ENCODE measurements at places on chromosomes 13 and 19.

DNA sequence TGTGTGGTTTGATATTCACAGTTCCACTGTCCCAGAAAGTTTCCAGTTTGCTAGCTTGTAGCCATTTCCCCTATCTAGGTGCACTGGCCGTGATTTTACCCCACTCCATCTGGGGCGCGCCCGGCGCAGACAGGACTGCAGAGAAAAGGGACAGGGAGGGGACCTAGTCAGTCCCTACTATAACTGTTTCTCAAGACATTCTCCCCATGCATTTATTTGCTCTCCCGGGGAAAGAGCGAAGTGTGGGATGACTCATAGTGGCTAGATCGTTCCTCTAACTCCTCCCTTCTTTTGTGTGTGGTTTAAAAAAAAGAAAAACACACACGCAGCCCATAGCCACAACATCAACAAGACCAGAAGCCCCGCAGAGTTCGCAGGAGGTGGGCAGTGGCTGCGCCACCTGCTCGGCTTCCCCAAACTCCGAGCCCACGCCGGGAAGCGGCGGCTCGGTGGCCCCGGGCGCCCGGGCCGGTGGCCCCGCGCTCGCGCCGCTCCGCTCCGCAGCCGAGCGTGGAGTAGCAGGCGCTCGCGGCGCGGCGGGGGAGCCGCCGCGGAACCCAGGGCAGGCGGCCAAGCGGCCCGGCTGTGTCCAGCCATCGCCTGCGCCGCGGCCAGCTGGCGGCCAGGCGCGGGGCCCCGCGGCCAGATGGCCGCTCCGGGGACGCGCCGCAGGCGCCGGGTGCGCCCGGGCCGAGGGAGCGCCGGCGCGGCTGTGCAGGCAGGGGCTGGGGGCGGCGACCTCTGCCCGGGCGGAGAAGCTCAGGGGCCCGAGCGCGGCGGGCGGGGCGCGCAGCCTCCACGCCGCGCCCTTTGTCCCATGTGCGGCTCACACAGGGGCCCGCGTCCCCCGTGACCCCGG, 653 bp downstream of the TMTC4 start:
- peak; percentile 21 for DNase-seq

- DNase-seq, result no peak
These were observed 313.7 kb downstream of the HS6ST3 start for GRCh38 chr13:96403651-96404050.

GRCh38 chr13:39201180-39201579, 162.9 kb downstream of the NHLRC3 start:
- no peak for DNase-seq

DNA sequence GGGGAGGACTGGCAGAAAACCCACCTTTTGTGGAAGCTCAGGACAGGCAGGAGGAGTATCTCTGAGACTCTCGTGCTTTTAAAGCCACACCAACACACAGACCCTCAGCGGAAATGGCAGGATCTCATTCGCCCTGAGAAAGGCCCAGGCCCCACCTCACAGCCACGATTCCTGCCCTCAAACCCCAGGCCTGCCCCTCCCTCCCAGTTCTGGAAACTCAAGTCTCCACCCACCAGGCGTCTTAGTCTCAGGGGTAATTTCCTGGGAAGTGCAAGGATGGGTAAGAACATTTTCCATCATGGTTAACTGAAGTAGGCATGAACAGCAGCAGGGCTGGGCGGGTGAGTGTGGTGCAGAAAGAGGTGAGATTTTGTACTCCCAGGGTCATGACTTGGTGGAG, 8.0 kb upstream of the PDE4C start:
- DNase-seq, result no peak

- no peak for DNase-seq
These were observed 661.3 kb upstream of the KLF12 start for GRCh38 chr13:74795526-74795925.

DNA sequence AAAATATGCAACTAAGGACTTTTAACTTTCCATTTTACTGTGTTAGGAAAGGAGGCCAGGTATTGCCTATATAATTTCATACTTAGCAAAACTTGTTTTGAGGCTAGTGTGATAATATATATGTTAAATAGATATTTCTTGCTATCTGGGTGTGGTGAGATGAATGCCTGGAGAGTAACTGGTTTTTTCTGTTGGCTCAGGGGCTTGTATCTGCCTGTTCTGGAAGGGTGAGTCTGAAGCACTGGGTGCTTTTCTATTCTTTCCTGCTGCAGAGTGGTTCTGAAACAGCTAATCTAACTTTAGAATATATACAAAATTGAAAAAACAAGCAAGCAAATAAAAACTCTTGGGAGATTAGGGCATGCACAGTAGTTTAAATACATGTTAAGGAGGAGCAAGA, 64.6 kb upstream of the MYCBP2 start:
- DNase-seq, result no peak

GRCh38 chr19:33887891-33888290, 91.2 kb downstream of the KCTD15 start:
- DNase-seq, result no peak

DNA sequence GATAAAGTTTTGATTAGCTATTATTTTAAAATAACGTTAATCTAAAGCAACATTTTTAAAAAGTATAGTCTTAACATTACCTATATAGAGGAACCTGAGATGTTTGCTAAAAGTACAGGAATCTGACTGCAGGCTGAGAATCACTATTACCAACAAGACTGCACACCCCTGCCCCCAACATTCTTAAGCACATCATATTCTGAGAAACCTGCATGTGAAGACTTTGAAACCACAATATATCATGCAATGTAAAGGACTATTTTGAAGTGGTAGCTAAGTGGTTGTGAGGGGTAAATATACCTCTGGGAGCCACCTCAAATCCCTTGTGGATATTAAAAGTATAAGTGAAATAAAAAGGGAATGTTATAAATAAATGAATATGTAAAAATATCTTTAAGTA, 119.0 kb upstream of the KLF12 start:
- no peak for DNase-seq

DNA sequence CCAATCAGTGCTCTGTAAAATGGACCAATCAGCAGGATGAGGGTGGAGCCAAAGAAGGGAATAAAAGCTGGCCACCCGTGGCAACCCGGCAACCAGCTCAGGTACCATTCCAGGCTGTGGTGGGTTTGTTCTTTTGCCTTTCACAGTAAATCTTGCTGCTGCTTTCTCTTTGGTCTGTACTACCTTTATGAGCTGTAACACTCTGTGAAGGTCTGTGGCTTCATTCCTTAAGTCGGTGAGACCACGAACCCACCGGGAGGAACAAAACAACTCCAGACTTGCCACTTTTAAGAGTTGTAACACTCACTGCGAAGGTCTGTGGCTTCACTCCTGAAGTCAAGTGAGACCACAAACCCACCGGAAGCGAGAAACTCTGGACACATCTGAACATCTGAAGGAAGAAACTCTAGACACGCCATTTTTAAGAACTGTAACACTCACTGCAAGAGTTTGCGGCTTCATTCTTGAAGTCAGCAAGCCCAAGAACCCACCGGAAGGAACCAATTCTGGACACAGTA, 16.5 kb upstream of the SPACA6 start:
- DNase-seq, result no peak

GRCh38 chr13:29435125-29435911, 160.2 kb downstream of the SLC7A1 start:
- DNase-seq, result no peak

GRCh38 chr19:49148784-49149651, 6.2 kb downstream of the HRC start:
- DNase-seq, result peak; percentile 98

DNA sequence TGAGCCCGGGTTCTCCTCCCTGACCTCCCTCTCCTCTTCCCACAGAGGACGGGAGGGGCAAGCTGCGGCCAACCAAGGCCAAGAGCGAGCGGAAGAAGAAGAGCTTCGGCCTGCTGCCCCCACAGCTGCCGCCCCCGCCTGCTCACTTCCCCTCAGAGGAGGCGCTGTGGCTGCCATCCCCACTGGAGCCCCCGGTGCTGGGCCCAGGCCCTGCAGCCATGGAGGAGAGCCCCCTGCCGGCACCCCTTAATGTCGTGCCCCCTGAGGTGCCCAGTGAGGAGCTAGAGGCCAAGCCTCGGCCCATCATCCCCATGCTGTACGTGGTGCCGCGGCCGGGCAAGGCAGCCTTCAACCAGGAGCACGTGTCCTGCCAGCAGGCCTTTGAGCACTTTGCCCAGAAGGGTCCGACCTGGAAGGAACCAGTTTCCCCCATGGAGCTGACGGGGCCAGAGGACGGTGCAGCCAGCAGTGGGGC, 162.2 kb downstream of the KDM4B start:
- no peak for DNase-seq

DNA sequence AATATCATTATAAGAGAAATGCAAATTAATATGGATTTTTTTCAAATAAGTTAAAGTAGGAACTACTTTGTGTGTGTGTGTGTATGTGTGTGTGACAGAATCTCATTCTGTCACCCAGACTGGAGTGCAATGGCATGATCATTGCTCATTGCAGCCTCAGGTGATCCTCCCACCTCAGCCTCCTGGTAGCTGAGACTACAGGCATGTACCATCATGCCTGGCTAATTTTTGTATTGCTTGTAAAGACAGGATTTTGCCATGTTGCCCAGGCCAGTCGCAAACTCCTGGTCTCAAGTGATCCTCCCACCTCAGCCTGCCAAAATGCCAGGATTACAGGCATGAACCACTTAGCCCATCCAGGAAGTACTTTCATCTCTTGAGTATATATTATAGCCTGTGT, 3.2 kb upstream of the ERVV-2 start:
- no peak for DNase-seq

GRCh38 chr13:47100214-47100853, 203.5 kb upstream of the HTR2A start:
- no peak for DNase-seq

DNA sequence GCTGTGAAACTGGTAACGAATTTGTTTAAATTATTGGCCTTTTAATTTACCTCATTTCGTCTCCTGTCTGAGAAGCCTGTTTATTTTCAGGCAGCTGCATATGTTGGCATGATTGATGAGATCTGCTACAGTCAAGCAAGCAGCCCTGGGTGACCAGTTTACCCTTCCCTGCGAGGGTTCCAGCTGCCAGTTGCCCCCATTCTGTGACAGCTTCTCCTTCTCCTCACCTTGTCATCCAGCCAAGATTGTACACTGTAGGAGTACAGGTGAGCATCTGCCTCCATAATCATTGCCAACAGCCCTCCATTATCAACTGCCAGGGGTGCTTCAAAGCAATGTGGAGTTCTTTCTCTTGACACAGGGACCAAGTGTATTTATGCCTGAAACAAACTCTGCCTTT, 1979.9 kb upstream of the PRR20A start:
- peak; percentile 19 for DNase-seq

DNA sequence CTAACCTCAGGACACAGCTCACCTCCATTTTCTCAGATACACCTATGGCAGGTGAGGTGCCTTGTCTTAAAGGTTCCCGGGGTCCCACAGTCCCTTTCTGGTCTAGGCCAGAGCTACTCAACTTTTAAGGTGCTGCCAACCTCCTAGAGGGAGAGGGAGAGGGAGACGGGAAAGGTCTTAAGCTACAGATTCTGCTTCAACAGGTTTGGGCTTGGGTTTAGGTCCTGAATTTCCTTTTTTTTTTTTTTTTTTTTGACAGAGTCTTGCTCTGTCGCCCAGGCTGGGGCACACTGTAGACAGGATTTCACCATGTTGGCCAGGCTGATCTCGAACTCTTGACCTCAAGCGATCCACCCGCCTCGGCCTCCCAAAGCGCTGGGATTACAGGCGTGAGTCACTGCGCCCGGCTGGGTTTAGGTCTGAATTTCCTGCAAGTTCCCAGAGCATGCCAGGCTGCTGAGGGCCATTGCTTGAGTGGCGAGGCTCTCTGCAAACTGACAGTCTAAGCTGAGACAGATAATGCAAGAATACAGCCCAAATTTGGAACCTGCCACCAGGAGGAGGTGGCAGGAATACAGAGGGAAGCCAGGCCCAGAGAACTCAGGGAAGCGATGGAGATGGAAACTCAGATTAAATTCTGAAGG, 7.8 kb upstream of the SYCN start:
- DNase-seq, result no peak

DNA sequence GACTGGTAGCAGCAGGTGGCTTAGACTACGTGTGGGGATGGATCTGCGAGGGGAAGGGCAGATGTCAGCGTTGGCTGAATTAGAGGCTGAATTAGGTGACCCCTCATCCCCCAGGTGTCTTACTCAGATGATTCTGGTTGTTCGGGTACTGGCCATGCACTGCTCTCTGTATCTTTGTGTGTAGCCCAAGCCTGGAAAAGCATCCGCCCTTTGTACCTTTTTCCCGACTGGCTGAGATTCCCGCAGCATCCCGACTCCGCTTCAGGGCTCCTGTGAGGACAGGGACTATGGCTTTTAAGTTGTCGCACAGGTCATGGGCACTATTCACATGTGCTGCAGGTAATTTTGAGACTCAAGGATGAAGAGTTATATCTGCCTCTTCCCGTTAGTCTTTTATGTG, 7.2 kb downstream of the TFDP1 start:
- no peak for DNase-seq

GRCh38 chr19:2157452-2157851, 6.1 kb upstream of the AP3D1 start:
- DNase-seq, result no peak

DNA sequence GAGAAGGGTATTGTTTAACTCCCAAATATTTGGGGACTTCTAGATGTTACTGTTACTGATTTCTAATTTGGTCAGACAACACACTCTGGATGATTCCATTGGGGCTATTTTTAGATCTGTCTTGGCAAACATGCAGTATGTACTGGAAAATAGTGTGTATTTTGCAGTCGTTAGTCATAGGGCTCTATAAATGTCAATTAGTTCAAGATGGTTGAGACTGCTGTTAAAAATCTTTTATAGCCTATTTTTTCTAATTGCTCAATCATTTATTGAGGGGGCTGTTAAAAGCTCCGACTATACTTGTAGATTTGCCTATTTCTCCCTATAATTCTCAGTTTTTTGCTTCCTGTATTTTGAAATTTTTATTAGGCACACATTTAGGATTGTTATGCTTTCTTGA, 31.4 kb downstream of the PPP5C start:
- DNase-seq, result no peak

DNA sequence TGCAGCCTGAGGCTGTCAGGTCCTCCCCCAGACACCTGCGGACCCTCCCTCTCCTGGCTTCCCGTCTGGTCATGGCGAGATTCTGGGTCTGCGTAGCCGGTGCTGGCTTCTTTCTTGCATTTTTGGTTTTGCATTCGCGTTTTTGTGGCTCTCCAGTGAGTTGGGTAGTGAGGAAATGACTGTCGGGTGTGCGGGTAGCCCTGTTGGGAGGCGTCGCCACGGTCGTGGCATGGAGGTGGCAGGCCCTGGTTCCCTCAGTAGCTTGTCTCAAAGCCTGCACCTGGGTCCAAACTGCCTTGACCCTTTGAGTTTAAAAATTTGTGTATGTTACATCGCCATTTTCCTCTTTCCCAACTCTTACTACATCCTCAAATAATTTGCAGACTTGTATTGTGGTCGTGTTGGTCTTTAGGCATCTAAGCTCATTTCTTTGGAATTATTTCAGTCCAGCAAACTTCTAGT, 344 bp downstream of the NHLRC3 start:
- DNase-seq, result no peak

- peak; percentile 52 for DNase-seq
These were observed 56.0 kb upstream of the DOCK9 start for GRCh38 chr13:99033814-99034213.

GRCh38 chr13:46170268-46170667, 11.7 kb downstream of the LCP1 start:
- no peak for DNase-seq

GRCh38 chr13:77339408-77339807, 12.5 kb upstream of the MYCBP2 start:
- DNase-seq, result no peak

- DNase-seq, result no peak
These were observed 14.5 kb upstream of the RAB20 start for GRCh38 chr13:110576070-110576394.

GRCh38 chr13:27631156-27631555, 9.5 kb downstream of the POLR1D start:
- DNase-seq, result no peak

- no peak for DNase-seq
These were observed 1721.4 kb downstream of the PCDH9 start for GRCh38 chr13:65508745-65509144.
